Umbilical cord (tissue), 2 donors: ENCODE measurements at places on chromosomes 5 and 9. TPM values are rescaled to one million over a fixed set of nuclear protein-coding genes. Genes with fewer than 3 reads are reported as not detected.

- DNase-seq: no peak
Measured at GRCh38 chr5:531101-531748, 7.0 kb upstream of the SLC9A3 start.

- peak; percentile 30 for DNase-seq
Measured at GRCh38 chr9:103799959-103800358, 294.1 kb upstream of the SMC2 start.

GRCh38 chr5:52771343-52772039, 16.2 kb upstream of the ITGA1 start:
- no peak for DNase-seq

DNA sequence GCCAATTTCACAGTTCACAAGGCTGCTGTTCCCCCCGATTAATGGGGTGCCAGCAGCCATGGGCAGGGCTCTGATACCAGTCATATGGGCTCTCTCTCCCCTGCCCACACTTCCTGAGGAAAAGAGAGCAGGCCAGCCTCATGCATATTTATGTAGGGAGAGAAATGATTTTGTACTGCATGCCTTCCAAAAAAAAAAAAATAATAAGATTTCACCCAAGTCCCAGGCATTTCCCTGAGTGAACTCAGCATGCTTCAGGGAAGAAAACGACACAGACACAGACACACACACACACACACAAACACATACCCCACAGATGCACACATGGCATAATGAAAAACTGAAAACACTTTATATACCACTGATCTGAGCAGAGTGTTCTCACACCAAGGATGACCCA, 232.8 kb downstream of the ASTN2 start:
- no peak for DNase-seq

DNA sequence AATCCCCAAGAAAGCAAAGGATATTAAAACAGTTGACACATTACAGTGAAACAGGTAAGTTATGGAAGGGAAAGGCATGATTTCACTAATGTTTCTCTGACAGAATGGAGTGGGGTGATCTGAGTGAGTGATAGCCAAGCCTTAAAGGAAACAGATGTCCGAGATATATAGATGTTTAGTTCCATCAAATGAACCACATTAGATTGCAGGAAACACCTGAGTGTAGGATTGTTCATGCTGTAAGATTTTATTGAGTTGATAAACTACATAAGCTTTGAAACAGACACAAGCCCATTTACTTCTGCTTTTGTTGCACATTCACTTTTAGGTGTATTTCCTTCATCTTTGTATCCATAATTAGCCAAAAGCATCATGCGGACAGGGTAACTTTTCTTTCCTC, 167.1 kb upstream of the PPP1R2B start:
- no peak for DNase-seq

DNA sequence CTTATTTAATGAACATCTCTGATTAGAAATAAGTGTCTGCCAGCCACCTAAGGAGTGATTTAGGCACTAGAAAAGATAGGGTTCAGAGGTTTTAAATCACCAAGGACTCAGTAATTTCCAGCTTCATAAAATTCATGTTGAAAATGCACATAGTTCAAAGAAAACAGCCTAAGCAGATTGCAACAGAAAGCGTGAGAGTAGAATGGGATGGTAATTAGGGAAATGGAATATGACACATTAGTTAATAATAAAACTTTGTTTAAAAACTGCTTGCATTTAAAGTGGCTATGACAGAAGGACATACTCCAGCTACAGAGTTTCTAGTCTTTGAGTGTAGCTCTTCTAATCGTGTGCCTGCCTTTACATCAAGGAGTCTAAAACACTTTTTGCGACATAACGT, 490.8 kb downstream of the TLE4 start:
- no peak for DNase-seq

- no peak for DNase-seq
Measured at GRCh38 chr5:135609981-135610380, 31.2 kb upstream of the CXCL14 start.

GRCh38 chr5:10563945-10564837, at the start of gene ANKRD33B:
ANKRD33B (plus strand) TSS chr5:10564070; CDS start chr5:10564468, 398 bp downstream.
- DNase-seq: peak; percentile 80

DNA sequence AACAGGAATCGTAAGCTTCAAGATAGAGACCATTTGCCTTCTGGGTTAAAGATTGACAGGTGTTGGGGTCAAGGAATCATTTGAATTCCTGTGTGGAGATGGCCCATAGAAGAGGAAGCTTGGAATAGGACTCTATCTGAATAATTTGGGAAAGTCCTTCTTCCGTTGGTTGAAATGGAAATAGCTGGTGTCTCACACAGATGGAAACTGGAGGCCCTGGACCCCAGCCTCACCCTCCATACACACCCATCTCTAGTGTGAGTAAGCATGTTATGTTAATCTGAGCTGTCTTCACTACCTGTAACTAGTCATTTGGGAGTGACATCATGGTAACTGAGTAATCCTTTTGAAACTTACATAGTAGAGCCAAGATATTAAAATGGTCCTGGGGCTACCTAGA, 184.4 kb downstream of the CD180 start:
- DNase-seq: no peak

GRCh38 chr9:27659571-27659970, 86.3 kb upstream of the C9orf72 start:
- DNase-seq: no peak

DNA sequence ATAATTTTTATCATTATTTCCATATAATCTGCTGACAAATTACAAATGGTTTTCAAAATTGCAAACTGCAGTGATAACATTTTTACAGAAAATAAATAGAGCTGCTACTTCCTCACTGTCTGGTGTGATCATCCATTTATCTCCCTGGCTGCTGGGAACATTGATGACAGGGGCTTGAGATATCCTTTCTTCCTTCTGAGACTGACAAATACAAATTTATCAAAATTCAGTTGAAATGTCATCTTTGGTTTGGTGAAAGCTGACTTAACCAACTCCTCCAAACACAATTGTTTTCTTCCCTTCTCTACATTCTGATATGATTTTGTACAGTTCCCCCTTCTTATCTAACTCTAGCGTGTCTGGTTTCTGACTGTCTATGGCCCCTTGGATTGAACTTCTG, 611.8 kb upstream of the KLF4 start:
- DNase-seq: peak; percentile 35

DNA sequence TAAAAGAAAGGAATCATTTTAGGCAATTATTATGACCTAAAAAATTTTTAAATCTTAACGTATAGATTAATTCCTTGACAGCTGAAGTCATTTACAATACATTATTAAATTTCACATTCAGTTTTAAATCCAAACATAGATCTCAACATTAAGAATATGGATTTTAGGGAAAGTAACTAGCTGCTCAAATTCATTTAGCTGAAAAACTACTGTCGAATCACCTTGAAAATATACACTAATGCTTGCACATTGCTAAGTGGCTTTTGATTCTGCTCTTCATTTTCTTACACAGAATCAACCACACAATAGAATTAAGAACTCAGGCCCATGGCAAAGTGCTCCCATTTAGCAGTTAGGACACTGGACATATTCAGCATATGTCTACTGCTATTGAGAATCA, 454.2 kb downstream of the RAB3C start:
- no peak for DNase-seq

Gene TAF11L10
- 16.4 TPM for total RNA-seq

Gene TEK
- total RNA-seq: 28.6 TPM

Gene PCSK1
- 0.96 TPM for total RNA-seq
